Activated naive CD8-positive, alpha-beta T cell treated with anti-CD3 and anti-CD28 coated beads, Interleukin-2, amount 50 U/mL, for 24 hours (primary cell): ENCODE measurements at places on chromosomes 1 and 21.

DNA sequence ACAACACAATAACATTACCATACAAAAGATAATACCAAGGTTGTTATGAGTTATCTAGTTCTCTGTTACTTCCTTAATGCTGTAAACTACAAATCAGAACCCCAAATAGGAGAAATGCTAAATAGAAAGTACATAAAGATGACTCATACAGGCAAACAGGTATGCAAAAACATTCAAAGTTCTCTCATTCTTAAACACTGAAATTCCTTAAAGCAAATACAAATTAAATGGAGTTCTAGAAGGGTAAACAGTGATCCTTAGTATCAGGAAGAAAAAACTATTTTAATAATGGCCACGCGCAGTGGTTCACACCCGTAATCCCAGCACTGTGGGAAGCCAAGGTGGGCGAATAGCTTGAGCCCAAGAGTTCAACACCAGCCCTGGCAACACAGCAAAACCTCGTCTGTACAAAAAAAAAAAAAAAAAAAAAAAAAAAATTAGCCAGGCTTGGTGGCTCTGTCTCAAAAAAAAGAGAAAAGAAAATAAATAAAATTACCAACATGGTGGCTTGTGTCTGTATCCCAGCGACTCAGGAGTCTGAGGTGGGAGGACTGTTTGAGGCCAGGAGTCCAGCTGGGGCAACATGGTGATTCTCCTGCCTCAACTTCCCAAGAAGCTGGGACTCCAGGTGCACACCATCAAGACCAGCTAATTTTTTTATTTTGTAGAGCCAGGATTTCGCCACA is 17.5 kb downstream of the FBXO42 start:
- DNase-seq = no peak

- DNase-seq = no peak
Measured at GRCh38 chr1:12121212-12122003, 45.4 kb upstream of the TNFRSF1B start.

GRCh38 chr1:21255943-21256320 is 34.3 kb downstream of the ECE1 start:
- no peak for DNase-seq

DNA sequence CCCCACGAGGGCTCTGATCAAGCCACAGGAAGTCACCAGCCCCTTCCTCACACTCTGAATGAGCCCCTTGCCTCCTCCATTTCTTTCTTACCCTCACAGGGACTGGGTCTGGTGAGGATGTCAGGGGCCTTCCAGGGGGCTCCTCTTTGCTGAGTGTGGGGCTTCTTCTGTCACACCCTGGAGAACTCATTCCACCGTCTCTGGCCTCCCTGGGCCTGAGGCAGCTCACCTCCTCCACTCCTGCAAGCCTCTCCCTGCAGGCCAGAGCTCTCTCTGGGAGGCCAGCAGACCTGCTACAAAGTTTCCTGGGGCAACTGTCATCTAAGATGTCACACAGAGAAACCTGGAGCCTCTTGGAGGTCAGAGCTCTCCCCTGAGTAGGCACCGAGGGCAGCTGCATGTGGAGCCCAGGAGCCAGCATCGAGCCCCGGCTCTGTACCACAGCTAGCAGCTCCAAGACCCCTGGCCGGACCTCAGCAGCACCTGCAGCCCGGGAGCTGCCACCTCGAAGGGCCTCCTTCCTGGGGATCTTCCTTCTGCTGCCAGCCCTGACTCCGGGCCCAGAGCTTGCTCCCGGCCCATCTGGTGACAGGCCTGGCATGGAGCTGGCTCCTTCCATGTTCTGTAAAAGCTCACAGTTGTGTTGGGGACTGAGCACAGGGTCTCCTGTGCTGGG is 1.1 kb downstream of the SPOCD1 start:
- DNase-seq = no peak

DNA sequence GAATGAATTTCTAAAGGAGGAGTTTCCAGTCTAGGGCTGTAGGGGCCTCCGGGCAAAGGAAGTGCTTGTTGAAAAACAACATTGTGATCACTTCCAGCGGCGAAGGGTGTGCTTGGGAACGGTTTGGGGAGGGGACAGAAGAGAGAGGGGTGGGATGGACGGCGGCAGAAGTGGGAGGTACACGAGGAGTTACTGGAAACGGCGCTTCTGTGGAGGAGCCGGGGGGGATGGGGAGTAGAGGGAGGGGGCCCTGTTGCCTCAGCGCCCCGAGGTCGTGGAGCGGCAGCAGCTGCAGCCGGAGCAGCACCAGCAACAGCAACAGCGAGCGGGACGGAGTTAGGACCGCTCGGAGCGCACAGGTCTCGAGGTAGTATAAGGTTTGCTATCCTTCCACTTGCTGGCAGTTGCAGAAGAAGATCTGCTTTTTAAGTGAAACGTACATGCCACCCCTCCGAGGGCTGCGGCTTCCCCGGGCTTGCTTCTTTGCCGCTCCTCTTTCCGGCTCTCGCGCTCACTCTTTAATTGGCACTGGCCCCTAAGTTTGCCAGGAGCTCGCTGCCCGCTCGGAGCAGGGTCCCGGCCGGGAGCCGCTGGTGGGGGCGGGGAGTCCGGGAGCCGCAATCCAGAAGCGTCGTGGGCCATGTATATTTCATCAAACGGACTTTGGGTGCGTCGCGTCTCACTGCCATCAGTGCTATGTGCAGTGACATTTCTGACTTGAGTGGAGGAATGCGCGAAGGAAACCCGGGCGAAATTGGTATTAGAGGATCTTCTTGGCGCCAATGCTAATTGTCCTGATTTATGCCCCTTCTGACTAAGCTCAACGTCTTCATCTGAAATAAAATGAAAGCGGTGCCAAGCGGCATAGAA is 771 bp upstream of the NTNG1 start:
- peak; percentile 17 for DNase-seq

GRCh38 chr1:202692959-202693555 is 17.2 kb downstream of the SYT2 start:
- peak; percentile 72 for DNase-seq

DNA sequence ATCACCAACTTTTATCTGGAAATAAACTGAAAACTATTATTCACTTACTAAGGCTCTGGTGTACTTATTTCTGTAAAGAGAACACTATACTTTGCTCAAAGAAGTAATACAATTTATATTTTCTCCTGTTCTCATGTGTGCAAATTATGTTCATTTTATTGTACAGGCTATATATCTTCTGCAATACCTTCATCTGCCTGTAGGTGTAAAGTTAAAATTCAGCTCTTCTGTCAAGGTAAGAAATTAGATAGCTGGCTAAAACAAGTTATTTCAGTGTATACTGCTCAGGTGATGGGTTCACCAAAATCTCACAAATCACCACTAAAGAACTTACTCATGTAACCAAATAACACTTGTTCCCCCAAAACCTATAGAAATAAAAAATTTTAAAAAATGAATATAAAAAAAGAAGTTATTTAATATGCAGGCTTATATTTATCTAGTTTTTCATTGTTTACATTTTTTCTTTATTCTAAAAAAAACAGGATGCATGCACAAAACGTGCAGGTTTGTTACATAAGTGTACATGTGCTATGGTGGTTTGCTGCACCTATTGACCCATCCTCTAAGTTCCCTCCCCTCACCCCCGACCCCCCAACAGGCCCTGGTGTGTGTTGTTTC is 81.5 kb downstream of the PTGER3 start:
- DNase-seq = no peak

- no peak for DNase-seq
Measured at GRCh38 chr1:244732851-244733450, 80.0 kb downstream of the DESI2 start.

DNA sequence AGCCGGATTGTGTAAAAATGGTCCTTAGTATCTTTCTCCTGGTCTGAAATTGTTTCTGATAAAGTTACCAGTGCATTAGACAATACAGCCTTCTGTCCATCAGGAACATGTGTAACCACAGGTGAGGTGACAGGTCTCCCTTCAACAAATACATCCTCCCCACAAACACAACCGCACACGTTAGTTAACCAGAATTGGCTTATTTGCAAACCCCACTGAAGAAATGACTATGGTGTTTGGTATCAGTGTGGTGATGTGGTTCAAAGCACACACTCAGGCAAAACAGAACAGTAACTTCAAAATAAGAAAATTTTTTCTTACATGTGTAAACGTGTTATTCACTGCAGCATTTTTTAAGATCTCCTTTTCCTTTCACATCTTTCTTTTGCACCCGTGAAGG is 517.2 kb upstream of the NR5A2 start:
- DNase-seq = no peak

DNA sequence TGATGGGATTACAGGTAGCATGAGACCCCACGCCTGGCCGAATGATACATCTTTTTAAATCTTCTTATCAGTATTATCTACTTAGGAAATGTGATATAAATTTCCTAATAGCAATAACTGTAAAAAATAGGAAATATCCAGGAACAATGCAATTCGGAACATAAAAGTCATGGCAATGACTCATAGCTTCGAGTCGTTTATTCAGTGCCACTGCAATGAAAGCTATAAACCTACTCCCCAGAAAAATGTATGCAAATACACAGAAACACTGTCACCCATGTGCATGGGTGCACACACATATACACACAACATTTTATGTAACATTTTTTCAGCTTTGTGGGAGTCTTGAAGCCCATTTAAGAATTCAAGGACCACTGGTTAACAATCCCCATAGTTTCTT is 194.6 kb downstream of the PATJ start:
- DNase-seq = no peak

- DNase-seq = no peak
Measured at GRCh38 chr1:202568410-202568809, 141.8 kb downstream of the SYT2 start.

- no peak for DNase-seq
Measured at GRCh38 chr21:41825881-41826280, 53.3 kb downstream of the PRDM15 start.

DNA sequence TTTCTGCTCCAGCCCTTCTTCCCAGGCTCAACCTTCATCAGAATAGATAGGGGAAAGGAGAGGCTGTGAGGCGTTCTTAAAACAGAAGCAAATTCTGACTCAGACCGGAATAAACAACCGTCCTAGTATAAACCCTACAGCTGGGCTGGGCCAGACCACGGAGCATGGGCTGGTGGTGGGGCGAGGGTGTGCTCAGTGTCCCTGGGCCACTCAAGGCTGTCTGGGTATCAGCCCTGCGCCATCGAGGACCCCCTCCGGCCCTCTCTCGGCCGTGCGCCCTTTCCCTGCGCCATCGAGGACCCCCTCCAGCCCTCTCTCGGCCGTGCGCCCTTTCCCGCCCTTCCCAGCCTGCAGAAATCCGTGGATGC is 36.0 kb downstream of the CAPN2 start:
- DNase-seq = peak; percentile 12

GRCh38 chr1:41860214-41860613 is 58.5 kb downstream of the HIVEP3 start:
- no peak for DNase-seq

DNA sequence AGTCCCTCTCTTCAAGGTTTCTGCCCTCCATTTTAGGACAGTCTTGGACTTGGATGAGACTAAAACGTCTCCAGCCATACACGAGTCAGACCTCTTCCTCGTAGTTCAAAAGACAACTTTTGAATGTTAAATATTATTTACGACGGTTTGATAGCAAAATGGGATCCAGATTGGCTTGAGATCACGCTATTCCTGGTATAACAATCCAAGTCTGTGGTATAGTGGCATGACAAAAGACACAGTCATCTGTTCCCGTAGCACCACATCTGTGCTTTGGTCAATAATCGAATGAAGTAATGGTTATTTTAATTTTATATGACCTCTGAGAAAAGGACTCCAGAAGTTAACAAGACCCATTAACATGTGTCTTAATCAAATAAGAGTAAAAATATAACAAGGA is 7.0 kb downstream of the PCP4 start:
- DNase-seq = no peak

DNA sequence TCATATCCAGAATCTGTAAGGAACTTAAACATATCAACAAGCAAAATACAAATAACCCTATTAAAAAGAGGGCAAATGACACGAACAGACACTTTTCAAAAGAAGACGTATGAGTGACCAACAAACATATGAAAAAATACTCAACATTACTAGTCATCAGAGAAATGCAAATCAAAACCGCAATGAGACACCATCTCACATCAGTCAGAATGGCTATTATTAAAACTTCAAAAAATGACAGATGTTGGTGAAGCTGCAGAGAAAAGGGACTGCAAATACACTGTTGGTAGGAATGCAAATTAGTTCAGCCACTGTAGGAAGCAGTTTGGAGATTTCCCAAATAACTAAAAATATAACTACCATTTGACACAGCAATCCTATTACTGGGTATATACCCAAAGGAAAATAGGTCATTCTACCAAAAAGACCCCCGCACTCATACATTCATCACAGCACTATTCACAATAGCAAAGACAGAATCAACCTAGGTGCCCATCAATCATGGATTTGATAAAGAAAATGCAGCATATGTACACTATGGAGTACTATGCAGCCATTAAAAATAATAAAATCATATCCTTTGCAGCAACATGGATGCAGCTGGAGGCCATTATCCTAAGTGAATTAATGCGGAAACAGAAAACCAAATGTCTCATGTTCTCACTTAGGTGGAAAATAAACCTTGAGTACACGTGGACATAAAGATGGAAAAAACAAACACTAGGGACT is 230.1 kb upstream of the RAB4A start:
- DNase-seq = no peak

DNA sequence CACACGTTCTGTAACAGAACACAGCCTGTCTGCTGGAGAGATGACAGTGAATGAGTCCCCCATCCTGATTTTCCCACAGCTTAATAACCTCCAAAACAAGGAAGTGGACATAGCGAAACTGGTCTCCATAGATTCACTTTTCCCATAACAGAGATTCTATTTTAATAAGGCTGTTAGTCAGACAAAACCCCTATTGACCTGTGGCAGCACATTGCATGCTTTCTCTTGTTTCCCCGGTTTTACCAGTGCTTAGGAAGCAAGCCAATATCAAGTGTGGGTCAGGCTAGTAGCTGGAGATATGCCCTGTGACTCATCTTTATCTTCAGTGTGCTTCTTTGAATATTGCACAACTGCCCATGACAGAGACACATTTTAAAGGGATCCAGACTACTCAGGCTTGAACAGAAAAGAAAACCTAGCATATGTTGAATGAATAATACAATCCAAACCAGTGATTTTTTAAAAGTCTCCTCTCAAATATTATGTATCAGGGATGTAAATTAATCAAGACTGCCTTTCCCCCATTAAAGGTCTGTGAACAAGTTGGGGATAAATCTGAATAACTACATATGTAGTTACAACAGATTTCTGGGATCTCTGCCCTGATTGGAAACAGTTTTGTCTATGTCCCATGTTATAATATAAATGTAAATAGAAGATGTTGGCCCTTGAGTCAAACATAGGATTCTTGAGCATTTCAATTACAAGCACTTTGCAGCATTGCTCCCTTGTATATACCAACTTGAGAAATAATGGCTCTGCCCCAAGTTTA is 11.9 kb upstream of the CLDN8 start:
- no peak for DNase-seq

- DNase-seq = no peak
Measured at GRCh38 chr1:119008483-119009311, 20.6 kb upstream of the TBX15 start.

GRCh38 chr1:160004001-160004400 is 27.8 kb downstream of the PIGM start:
- DNase-seq = no peak

DNA sequence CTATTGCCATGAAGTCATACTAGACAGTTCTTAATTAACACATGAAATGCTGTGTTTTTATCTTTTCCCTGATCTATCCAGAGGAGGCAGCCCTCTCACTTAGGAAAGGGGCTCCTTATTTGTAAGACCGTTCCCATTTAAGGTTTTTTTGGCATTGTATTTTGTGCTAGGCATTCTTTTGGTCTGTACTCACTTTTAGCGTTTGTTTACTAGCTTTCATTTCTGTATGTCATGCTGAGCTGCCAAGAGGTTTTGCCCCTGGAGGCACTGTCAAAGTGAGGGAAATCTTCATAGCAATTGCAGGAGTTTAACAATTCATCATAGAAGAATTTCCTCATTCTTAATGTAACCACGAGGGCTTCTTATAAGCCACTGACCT is 59.5 kb downstream of the MTR start:
- no peak for DNase-seq
